Right atrium auricular region (tissue), 2 donors: ENCODE measurements at places on chromosomes 7 and 10. TPM values are rescaled to one million over a fixed set of nuclear protein-coding genes. Genes with fewer than 3 reads are reported as not detected.
A peak's percentile ranks its signal among the peaks of the same experiment; 100 is the strongest.

Gene STAG3
- not detected for total RNA-seq

Gene NKX6-2
- not detected for total RNA-seq

Gene CH25H
- 1.8 TPM for total RNA-seq

Gene PIK3CG
- total RNA-seq: 0.82 TPM

Gene NUPR2
- not detected for total RNA-seq

Gene FAM25C
- not detected for total RNA-seq

Gene GTF2IRD1
- 16.5 TPM for total RNA-seq

Gene LBX1
- not detected for total RNA-seq

Gene TMEM236
- 0.41 TPM for total RNA-seq

Gene RNF32
- total RNA-seq: not detected

Gene SPDYE16
- not detected for total RNA-seq

DNA sequence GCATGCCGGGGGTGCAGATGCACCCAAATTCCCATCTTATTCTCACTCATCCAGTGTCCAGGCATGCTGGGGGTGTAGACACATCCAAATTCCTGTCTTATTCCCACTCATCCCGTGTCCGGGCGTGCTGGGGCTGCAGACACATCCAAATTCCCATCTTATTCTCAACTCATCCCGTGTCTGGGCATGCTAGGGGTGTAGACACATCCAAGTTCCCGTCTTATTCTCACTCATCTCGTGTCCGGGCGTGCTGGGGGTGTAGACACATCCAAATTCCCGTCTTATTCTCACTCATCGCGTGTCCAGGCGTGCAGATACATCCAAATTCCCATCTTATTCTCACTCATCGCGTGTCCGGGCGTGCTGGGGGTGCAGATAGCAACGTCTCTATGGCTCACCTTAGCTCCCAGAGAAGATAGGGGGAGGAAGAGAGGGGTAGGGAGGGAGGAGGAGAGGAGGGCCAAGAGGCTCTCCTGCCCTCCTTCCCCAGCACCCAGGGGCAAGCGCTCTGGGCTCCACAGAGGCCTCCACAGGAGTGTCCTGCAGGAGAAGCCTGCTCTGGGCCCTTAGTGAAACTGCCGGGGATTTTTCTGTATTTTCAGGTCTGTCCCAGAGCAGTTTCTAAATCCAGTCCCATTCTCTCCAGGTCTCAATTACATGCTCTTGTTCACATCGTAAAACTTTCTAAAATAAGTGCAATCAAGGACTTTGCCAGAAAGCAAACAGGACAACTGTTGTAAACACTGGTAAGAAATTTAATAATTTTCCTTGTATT lies 210.8 kb downstream of the DIP2C start:
- H3K27me3 ChIP-seq: no peaks in the 10 kb centered on the region
- no peaks in the 10 kb centered on the region for H3K36me3 ChIP-seq
- no peak for DNase-seq
- no peaks in the 10 kb centered on the region for H3K4me1 ChIP-seq
- H3K27ac ChIP-seq: no peak overlapping the region

DNA sequence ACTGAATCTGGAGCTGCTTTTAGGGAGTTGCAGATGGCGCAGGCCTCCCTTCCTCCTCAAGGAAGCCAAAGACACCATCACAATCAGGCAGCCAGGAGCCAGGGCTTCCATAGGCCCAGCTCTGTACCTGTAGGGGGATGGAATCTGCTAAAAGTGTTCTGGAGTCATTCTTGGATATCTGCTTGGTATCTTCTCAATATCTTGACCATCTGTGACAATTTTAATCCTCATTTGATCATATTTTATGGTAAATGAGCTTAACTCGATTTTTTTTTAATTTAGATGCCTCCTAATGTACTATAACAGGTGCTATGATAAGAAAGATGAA lies 3.1 kb downstream of the ST7 start:
- no peaks in the 10 kb centered on the region for H3K36me3 ChIP-seq
- H3K27ac ChIP-seq: peak overlapping the region; percentile 100
- no peak overlapping the region for H3K4me3 ChIP-seq
- DNase-seq: no peak
- no peaks in the 10 kb centered on the region for H3K4me1 ChIP-seq

- no peaks in the 10 kb centered on the region for H3K4me1 ChIP-seq
- H3K4me3 ChIP-seq: peak within 1 kb of the TSS; percentile 59
- H3K36me3 ChIP-seq: peaks cover 6% of the 10 kb centered on the region
- no peaks in the 10 kb centered on the region for H3K27me3 ChIP-seq
- DNase-seq: peak; percentile 66
- peak within 1 kb of the TSS; percentile 70 for H3K27ac ChIP-seq
These were observed at the start of gene ZC3HAV1L for GRCh38 chr7:139035586-139036353. TSS of gene ZC3HAV1L (minus strand) at chr7:139036042. CDS start at chr7:139036017, 25 bp downstream.

- H3K36me3 ChIP-seq: no peaks in the 10 kb centered on the region
- DNase-seq: no peak
- peaks cover 8% of the 10 kb centered on the region for H3K4me1 ChIP-seq
- no peak overlapping the region for H3K4me3 ChIP-seq
- H3K27me3 ChIP-seq: no peaks in the 10 kb centered on the region
These were observed 136.0 kb upstream of the WNT16 start for GRCh38 chr7:121192834-121193233.

- no peaks in the 10 kb centered on the region for H3K27me3 ChIP-seq
- no peaks in the 10 kb centered on the region for H3K36me3 ChIP-seq
- H3K4me1 ChIP-seq: no peaks in the 10 kb centered on the region
These were observed 65.0 kb upstream of the PFKP start for GRCh38 chr10:3002304-3002703.
